ENCODE measurements at places on chromosomes 11 and 22. TPM values are rescaled to one million over a fixed set of nuclear protein-coding genes. Genes with fewer than 3 reads are reported as not detected.

DNA sequence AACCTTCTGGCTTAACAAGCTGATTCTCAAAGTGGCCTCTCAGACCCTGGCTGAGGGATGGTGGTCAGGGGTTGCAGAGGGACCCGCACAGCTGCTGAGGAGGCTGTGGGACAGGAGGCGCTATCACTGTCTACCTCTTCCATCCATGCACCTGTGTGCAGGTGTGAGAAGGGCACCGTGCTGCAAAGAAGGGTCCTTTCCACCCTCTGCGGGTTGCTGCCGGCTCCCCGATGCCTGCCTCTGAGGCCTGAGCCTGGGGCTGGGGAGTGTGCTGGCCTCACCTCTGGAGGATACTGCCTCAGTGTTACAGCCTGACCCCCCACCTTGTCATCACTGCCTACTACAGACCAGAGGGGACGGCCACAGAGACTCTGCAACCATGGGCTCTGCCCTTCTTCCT, 66.1 kb upstream of the B3GAT1 start:
- no peak for DNase-seq

DNA sequence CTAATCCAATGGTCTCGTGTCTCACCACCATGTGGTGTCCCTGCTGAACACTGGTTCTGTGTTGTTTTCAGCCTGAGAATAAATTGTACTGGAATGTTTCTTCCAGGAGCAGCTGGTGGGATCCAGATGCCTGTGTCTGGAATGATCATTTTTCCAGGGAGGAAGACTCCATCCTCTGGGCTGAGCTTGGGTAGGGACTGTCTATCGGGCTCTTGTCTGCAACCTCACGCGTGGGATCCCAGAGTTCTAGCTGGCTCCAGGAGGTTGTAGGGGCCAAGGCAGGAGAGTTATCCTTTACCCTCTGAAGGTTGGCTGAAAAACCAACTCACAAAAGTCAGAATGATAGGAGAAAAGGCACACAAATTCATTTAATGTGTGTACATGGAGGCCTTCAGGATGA, 144.1 kb upstream of the B3GAT1 start:
- no peak for DNase-seq

The TRIM49D1 gene
- total RNA-seq = not detected

The CRYAB gene
- not detected for total RNA-seq

The ACTN3 gene
- 0.16 TPM for total RNA-seq

Data from neural crest cell (in vitro differentiated cells).